Lower lobe of right lung (tissue), 2 donors: ENCODE measurements at places on chromosomes 3 and 15. TPM values are rescaled to one million over a fixed set of nuclear protein-coding genes. Genes with fewer than 3 reads are reported as not detected.

GRCh38 chr3:107402214-107402613 is 25.0 kb downstream of the CCDC54 start:
- H3K27me3 ChIP-seq, result no peaks in the 10 kb centered on the region
- no peak overlapping the region for H3K4me3 ChIP-seq
- no peaks in the 10 kb centered on the region for H3K4me1 ChIP-seq
- no peaks in the 10 kb centered on the region for H3K36me3 ChIP-seq
- H3K27ac ChIP-seq, result no peak overlapping the region
- no peak for DNase-seq

- peaks cover 61% of the 10 kb centered on the region for H3K36me3 ChIP-seq
- no peak for DNase-seq
- H3K27me3 ChIP-seq, result no peaks in the 10 kb centered on the region
These were observed 40.4 kb downstream of the GPD1L start for GRCh38 chr3:32146746-32147211.

DNA sequence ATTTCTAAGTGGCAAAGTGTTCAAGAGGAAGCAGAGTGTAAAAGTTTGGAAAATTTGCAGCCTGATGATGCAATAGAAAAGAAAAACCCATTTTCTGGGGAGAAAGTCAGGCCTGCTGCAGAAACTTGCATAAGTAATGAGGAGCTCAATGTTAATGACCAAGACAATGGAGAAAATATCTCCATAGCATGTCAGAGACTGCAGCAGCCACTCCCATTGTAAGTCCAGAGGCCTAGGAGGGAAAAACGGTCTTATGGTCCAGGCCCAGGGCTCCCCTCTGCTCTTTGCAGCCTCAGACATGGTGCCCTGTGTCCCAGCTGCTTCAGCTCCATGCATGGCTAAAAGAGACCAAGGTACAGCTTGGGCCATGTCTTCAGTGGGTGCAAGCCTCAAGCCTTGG is 96.6 kb upstream of the GMNC start:
- H3K36me3 ChIP-seq, result no peaks in the 10 kb centered on the region
- H3K27ac ChIP-seq, result no peak overlapping the region
- no peaks in the 10 kb centered on the region for H3K27me3 ChIP-seq
- H3K4me3 ChIP-seq, result no peak overlapping the region

DNA sequence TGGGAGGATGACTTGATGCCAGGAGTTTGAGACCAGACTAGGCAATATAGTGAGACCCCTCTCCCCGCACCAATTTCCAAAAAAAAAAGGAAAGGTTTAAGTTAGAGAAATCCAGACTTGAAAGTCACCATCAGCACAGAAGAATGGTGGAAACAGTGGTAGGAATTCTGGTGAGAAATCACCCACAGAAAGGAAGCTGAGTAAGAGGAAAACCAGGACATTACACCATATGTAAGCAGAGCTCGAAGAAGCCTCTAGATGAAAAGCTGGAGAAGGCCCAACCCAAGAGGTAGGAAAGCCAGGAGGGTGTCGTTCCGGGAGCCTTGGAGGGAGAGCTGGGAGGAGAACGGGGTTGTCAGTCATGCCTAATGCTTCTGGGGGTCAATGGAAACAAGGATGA is 40.5 kb downstream of the RASGRP1 start:
- no peaks in the 10 kb centered on the region for H3K4me1 ChIP-seq
- no peak overlapping the region for H3K27ac ChIP-seq
- no peaks in the 10 kb centered on the region for H3K27me3 ChIP-seq

GRCh38 chr15:64775551-64776401 is at the start of gene RBPMS2:
Gene RBPMS2 (minus strand): TSS chr15:64775589. CDS start chr15:64775319, 270 bp downstream.
- no peak for DNase-seq
- no peaks in the 10 kb centered on the region for H3K4me1 ChIP-seq
- peak within 1 kb of the TSS; percentile 56 for H3K27ac ChIP-seq
- peaks cover 14% of the 10 kb centered on the region for H3K27me3 ChIP-seq

DNA sequence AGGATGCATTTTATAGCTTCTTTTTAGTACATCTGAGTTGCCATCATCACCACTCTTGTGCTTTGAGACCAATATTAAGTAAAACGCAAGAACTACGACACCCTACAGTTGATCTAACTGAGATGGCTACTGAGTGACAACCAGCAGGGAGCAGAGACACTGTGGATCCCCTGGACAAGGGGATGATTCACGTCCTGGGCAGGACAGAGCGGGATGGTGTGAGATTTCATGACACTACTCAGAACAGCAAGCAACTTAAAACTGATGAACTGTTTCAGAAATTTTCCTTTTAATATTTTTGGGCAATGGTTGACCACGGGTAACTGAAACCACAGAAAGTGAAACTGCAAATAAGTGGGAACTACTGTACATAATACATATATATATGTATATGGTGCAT is 299.2 kb downstream of the ADAMTS17 start:
- H3K4me1 ChIP-seq, result peaks cover 10% of the 10 kb centered on the region
- no peak overlapping the region for H3K4me3 ChIP-seq
- no peaks in the 10 kb centered on the region for H3K27me3 ChIP-seq
- no peak overlapping the region for H3K27ac ChIP-seq
- DNase-seq, result no peak

- no peak overlapping the region for H3K27ac ChIP-seq
- H3K27me3 ChIP-seq, result no peaks in the 10 kb centered on the region
- no peaks in the 10 kb centered on the region for H3K4me1 ChIP-seq
- no peak overlapping the region for H3K4me3 ChIP-seq
- no peak for DNase-seq
These were observed 397.7 kb upstream of the LMCD1 start for GRCh38 chr3:8103954-8104353.

DNA sequence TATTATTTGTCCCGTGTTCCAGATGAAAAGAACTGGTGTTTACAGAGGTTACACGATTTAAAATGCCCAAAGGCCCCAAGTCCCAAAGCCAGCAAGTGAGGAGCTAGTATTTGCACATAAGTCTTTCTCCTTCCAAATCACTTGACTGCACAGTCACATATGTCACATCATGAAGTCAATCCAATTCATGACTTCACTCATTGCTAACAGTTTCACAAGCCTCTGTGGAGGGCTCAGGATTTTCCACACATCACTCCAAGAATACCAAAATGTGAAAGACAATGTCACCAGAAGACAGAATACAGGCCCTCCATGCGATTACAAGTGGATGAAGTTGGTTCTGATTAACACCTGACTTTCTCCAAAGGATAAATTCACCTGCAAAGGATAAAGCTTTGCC is 283.1 kb upstream of the UBE2E2 start:
- no peak overlapping the region for H3K4me3 ChIP-seq
- DNase-seq, result no peak

- no peak overlapping the region for H3K4me3 ChIP-seq
- no peak for DNase-seq
- no peaks in the 10 kb centered on the region for H3K27me3 ChIP-seq
- no peaks in the 10 kb centered on the region for H3K36me3 ChIP-seq
These were observed 439.5 kb downstream of the PDCD6IP start for GRCh38 chr3:34237946-34238345.

- no peak overlapping the region for H3K27ac ChIP-seq
- no peak overlapping the region for H3K4me3 ChIP-seq
- no peaks in the 10 kb centered on the region for H3K36me3 ChIP-seq
- H3K4me1 ChIP-seq, result no peaks in the 10 kb centered on the region
- no peak for DNase-seq
- no peaks in the 10 kb centered on the region for H3K27me3 ChIP-seq
These were observed 270.6 kb upstream of the RGMA start for GRCh38 chr15:93359425-93360131.

DNA sequence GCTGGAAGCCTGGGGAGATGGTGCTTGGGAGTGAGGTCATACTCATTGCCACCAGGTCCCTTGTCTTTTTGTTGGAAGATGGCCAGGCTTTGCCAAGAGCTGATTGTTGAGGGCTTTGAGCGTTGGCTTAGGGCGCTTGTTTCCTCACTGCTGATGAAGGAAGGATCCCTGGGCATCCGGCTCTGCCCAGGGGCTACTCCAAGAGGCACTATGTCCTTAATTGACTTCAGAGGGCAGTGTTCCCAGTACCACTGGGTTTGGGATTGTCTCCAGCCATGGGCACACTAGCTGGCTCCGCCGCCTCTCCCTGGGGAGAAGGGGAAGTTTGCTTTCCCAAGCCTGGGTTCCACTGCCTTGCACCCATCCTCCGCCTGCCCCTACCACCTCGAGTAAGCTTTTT is 57.2 kb upstream of the RGMA start:
- DNase-seq, result no peak
- no peak overlapping the region for H3K4me3 ChIP-seq
- no peaks in the 10 kb centered on the region for H3K27me3 ChIP-seq
- no peaks in the 10 kb centered on the region for H3K36me3 ChIP-seq

- DNase-seq, result peak; percentile 79
- H3K4me1 ChIP-seq, result peaks cover 34% of the 10 kb centered on the region
- peak overlapping the region; percentile 77 for H3K27ac ChIP-seq
- H3K27me3 ChIP-seq, result no peaks in the 10 kb centered on the region
These were observed 121.7 kb upstream of the SPRED1 start for GRCh38 chr15:38130740-38131498.

GRCh38 chr15:73119478-73119877 is 67.2 kb downstream of the NEO1 start:
- no peak overlapping the region for H3K4me3 ChIP-seq
- H3K27me3 ChIP-seq, result no peaks in the 10 kb centered on the region
- no peak overlapping the region for H3K27ac ChIP-seq
- no peaks in the 10 kb centered on the region for H3K4me1 ChIP-seq

DNA sequence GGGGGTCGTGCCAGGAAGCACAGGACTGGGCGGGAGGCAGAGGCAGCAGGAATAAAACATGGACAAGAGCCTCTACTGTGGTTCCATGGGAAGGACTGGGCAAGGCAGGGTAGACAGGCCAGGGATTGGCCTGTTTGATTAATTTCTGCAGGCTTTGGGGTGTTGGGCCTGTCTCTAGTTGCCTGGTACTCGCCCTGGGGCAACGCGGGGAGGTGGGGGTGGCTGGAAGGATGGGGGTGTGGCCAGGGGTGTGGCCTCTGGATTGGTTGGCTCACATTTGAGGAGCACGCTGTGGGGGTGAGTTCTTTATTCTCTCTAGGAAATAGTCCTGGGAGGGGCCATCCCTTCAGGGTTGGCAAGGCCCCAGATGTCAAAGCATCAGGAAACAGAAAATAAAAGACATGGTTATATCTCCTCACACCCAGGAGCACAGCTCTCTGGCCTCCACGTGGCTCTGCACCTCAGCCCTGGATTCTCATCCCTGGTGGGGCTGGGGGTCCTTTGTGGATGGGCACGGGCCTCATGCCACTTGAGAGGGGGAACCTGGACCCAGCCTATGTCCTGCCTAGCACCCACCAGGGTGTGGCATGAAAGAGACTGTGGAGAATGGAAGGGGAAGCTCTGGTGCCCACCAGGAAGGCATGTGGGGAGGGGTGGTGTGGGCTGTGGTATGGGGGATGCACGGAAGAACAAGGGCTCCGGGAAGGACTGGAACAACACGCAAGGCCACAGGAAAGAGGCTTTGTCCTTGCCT is 223.0 kb upstream of the LYSMD4 start:
- no peak overlapping the region for H3K27ac ChIP-seq
- H3K27me3 ChIP-seq, result peaks cover 13% of the 10 kb centered on the region
- H3K36me3 ChIP-seq, result no peaks in the 10 kb centered on the region
- DNase-seq, result no peak
- H3K4me1 ChIP-seq, result no peaks in the 10 kb centered on the region
- no peak overlapping the region for H3K4me3 ChIP-seq

The ITPKA gene
- 0.32 TPM for total RNA-seq

The CHP1 gene
- total RNA-seq, result 159 TPM

The ST3GAL6 gene
- total RNA-seq, result 42.4 TPM

The RAB6B gene
- 5.5 TPM for total RNA-seq
